ENCODE measurements at places on chromosomes 7 and 10.

GRCh38 chr7:85186083-85186520, 754 bp downstream of the SEMA3D start:
- DNase-seq: no peak

GRCh38 chr7:17412883-17413282, 114.4 kb downstream of the AHR start:
- no peak for DNase-seq

- no peak for DNase-seq
Observed at GRCh38 chr10:20919481-20919880, 22.4 kb upstream of the NEBL start.

DNA sequence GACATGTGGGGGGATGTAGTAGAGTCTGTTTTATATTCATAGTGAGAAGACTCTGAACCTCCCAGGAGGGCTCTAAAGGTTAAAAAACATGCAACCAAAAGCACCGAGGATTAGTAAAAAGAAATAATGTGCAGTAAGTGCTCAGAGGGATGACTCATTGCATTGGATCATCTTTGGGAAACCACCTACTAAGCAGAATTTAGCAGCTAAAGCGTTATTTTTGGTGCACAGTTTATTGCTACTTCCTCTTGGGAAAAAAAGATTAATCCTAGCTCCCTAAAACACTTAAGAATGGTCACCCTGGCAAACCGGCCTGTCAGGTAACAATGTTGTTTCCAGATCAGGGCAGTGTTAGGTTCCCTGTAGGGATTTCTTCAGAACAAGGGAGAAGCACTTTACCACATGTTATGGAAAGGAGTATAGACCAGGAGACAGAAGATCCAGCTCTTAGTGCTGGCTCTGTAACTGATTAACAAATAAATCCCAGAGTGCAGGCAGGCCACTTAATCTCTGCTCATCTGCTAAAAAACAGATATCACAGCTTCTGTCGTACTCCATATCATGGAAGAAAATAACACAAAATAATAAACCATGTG, 44.8 kb upstream of the FAM133B start:
- DNase-seq: no peak

DNA sequence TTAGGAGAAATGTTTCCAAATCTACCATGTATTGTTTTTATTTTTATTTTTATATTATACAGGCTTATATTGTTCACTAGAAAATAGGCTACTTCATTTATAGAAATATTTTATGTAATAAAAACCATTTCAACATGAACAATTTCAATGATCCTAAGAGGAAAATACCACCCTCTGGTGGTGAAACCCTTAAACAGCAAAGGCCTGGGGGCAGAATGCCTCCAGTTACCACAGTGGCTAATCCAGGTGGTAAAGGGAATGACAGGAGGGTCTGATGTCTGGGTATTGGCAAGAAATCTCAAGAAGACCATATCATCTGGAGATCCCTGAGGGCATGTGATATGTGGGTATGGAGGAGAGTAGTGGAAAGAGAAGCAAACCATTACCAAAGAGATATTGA, 19.3 kb downstream of the MACC1 start:
- no peak for DNase-seq

DNA sequence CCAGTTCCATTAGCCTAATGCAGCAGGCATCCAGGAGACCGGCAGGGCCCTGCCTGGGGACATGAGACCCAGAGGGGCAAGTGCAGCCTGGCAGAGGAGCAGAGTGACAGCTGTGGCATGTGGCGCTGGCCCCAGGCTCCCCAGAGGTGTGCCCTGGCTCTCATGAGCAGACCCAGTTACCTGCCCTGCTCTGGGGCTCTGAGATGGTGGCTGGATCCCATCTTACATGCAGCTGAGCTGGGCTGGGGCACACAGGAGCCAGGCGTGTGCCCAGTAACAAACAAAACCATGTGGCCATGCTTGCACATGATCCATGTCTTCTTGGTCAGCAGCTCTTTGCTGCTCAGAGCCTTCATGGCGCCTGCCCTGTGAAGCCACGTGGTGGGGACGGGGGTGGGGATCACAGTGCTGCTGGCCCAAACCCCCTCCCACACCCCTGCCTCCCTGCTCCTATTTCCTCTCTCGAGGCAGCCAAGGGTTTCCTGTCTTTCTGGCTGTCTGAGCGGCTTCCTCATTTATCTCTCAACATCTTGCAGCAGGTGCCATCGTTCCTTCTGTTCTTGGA, 40.3 kb upstream of the GTF2I start:
- no peak for DNase-seq

DNA sequence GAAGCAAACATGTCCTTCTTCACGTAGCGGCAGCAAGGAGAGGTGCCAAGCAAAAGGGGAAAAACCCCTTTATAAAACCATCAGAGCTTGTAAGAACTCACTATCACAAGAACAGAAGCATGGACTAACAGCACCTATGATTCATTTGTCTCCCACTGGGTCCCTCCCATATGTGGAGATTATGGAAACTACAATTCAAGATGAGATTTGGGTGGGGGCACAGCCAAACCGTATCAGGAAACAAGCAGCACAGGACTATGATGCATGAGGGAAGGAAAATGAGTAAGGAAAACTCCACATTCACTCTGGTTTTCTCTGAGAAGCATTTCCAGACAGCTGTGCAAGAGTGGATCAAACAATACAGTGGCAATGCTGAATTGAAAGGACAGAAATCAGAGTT, 81.6 kb downstream of the RSU1 start:
- no peak for DNase-seq

GRCh38 chr10:61903928-61904344, 2.4 kb downstream of the ARID5B start:
- no peak for DNase-seq

DNA sequence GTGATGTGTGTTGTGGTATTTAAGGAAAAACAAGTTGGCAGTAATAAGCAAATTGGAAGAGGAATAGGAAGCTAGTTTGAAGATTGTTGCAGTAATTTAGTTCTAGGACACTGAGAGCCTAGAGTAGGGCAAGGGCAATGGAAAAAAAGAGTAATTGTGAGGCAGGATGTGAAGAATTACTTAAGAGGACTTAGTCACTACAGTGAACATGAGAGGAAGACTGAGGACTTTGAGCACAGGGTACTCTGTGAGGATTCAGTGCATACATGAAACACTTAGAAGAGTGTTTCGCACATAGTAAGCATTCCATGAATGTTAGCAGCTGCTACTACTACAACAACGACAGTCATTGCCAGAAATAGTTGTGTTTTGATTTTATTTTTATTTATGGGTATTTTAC, 30.9 kb upstream of the DKK1 start:
- no peak for DNase-seq

DNA sequence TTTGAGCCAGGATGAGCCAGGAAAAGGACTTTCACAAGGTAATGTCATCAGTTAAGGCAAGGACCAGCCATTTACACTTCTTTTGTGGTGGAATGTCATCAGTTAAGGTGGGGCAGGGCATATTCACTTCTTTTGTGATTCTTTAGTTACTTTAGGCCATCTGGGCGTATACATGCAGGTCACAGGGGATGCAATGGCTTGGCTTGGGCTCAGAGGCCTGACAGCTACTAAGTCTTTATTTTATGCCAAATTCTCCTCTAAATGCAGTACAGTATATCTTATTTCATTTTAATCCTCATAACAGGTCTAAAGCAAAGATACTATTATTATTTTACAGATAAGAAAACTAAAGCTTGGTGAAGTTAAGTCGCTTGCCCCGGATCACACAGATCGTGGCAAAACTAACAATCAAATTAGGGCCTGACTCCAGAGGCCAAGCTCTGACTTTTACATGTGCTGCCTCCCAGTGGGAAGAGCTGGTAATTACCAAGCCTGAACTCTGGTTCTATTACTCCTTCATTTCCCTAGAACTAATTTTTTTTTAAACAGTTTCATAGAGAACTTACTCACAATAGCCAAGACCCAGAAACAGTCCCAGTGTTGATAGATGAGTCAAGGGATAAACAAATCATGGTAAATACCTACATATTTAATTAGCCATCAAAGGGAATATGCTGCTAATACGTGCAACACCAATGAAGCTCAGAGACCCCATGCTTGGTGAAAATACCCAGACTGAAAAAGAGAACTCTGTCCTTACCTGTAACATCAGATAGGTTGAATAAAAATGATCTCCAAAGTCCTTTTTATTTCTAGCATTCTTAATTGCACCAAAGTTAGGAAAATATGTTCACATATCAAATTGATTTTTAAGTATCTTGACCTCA, 35.4 kb downstream of the C7orf25 start:
- DNase-seq: no peak

DNA sequence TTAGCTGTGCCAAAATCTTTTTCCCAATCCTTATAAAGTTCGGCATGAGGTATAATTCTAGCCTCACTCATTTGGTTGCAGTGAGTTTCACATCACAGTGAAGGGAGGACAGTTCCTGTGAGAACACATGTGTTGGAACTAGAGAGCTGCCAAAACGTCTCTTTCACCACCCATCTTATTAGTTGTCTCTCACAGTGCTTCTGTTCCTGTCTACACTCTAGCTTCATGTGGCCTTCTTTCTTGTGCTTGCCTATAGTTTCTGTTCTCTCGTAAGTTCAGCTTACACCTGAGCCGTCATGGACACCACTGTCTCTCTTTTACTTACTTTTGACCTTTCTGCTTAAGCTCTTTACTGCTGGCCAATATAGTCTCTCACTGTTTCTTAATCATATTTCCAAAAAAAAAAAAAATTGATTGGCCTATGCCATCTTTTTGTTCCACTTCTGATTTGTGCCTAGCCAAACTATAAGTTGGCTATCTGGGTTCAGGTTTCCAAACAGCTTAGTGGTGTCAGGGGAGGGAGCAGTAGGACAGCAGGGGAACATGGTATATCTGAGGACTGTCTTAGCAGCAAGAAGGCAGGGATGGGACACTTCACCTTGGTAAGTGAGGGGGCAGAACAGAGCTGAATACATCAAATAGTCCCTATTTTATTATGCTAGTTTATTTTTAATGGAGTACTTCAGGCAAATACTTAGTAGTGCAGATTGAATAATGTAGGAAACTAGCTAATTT, 38.0 kb downstream of the ZNRF2 start:
- no peak for DNase-seq

DNA sequence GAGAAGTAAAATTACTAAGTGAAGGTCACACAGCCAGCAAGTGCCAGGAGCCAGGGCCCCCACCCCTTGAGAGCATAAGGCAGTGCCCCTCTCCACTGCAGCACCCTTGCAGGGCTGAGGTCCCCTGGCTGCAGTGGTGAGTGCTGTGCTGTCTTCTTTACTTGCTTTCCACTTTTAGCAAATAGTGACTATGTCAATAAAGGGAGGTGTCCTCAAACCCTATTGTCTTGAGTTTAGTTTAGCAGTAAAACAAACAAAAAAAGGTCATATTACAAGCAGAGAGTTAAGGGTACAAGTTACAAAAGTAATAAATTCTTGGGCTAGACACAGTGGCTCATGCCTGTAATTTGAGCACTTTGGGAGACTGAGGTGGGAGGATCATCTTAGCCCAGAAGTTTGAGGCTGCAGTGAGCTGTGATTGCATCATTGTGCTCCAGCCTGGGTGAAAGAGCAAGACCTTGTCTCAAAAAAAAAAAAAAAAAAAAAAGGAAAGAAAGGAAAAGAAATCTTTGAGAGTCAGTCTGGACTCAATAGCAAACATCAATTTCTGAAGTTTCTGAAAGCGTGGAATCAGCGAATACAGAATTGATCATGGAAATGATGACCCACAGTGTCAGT, 39.0 kb upstream of the KIF5B start:
- no peak for DNase-seq

DNA sequence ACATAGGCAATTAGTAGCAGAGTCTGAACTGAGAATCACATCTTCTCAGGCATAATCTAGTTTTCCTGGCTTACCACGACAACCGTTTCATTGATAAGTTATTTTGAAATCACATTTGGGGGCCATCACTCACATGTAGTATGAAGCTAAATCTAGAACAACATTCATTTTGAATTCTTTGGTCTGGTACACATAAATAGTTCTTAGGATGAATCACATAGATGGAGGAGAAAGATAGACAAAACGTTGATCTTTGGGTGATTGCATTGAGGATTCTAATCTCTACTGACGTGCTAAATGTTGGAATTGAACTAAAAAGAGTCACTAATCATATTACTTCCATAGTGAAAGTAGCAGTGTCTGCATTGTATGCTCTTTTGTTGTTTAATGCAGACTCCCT, 1022.6 kb downstream of the LRMDA start:
- no peak for DNase-seq

- no peak for DNase-seq
Observed at GRCh38 chr7:19026888-19027287, 90.5 kb downstream of the TWIST1 start.

- no peak for DNase-seq
Observed at GRCh38 chr7:152521420-152522337, 85.9 kb upstream of the KMT2C start.

GRCh38 chr10:34655286-34656170, 159.6 kb downstream of the PARD3 start:
- DNase-seq: no peak

DNA sequence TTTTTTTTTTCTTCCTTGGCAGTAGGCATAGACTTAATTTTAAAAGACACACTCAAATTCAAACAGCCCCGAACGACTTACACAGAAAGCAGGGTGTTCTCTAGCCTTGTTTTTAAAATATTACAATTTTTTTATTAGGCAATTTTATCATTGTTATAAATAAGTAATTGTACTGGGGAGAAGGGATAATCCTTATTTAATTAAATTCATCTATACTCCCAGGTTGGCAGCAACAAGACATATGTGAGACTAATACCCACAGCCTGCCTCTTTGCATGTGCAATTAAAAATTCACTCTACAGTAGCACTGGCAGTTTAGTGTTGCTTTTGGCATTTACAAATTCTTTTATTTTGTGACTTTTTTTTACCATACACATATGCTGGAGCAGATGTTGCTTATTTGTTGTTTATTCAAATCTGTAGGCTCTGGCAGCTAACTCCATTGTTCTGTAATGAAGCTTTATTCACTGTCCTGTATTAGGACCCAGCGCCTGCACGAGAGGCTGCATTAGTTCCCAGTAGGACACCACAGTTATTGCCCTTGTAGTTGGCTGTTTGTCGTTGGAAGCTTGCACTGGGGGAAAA, 84.9 kb upstream of the PPP1R17 start:
- no peak for DNase-seq

GRCh38 chr10:60172363-60172990, 217.2 kb downstream of the ANK3 start:
- no peak for DNase-seq

DNA sequence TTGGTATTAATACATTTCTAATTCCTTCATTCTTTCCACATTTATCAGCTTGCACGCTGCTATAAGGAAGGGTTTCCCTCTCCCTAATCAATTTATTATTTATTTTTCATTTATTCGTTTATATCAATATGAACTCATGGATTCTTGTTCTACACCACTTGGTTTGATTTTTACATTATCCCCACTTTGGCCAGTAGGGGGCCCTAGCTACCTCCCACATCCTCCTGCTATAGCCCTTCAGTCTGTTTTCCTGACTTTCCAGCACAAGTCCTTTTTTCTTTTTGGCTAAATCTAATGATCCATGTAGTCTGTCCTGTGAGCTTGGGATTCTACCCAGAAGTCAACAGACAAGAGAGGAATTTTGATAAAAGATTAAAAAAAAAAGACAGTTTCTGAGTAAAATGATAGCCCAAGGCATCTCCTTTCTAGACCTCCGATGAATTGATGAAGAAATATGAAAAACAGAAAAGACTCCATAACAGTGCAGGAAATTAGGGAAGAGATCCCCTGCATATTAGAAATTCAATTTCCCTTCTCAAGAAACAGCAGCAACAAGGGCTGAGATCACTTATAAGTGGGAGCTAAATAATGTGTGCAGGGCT, 47.7 kb downstream of the LYZL2 start:
- no peak for DNase-seq

- no peak for DNase-seq
Observed at GRCh38 chr7:95429241-95429990, 5.4 kb downstream of the PON2 start.

GRCh38 chr10:33376976-33377657, 42.6 kb upstream of the NRP1 start:
- DNase-seq: no peak

- no peak for DNase-seq
Observed at GRCh38 chr7:1253681-1254181, 21.1 kb downstream of the UNCX start.
